M059J (cell line): ENCODE measurements at places on chromosomes 3 and 15. TPM values are rescaled to one million over a fixed set of nuclear protein-coding genes. Genes with fewer than 3 reads are reported as not detected.

The SMC4 gene
- 116 and 164 TPM in 2 replicates for total RNA-seq

The SKOR1 gene
- 0.12 and 0.17 TPM in 2 replicates for total RNA-seq

- no peak for DNase-seq
These were observed 210.1 kb downstream of the TBC1D2B start for GRCh38 chr15:77867266-77868047.

DNA sequence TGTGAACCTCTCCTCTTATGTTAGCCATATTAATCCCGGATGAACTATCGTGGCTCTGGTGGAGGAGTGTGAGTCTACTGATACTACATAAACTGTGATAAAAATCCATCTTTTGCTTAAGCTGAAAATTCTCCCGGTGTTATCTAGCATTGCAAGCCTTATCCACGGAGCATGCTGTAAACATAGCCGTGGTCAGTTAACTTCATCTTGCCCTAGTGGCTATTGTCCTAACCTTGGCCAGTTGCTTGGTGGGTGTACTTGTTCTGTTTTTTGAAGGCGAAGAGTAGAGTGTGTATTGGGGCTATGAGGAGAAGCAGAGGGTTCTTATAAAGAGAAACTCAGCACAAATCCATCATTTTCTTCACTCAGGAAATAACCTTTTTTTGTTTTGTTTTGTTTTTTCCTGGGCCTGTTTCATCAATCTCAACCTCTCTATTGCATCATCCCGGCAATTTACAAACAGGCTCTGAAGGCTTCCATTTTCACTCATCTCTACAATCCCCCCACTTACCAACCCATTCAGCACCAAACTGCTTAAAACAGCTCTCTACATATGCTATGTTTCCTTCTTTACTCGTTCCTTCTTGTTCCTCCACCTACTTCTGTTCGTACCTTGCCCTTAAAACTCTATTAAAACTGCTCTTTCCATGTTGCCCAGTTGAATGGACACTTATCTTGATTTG lies 135.5 kb upstream of the PTX3 start:
- DNase-seq: no peak

DNA sequence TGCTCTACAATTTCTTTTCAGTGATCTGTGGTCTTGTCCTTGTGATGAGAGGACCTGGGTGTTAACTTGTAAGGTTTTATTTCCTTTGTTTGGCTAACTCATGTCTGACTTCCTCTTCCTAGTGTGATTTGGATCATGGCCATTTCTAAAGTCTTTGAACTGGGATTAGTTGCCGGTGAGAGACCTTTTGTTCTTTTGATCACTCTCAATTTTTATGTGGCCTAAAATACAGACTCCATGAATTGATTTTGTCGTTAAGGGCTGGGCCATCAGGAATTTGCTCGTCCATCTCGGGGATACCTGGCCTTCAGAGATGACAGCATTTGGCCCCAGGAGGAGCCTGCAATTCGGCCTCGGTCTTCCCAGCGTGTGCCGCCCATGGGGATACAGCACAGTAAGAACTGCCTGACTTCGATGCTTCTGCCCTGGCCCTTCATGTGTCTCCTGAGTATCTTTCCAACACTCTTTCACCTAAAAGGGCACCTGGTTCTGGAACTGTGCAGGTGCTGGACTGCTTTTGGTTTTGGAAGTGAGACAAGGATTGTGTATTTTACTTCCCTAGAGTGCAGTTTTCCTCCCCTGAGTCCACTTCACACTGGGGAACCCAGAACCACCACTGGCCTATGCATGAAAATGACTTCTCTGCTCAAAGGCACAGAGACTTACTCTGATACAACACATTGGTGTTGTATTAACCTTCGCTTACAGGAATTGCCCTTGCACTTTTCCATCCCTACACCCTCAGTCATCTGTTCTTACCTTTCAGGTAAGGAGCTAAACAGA lies 13.1 kb upstream of the LRRC2 start:
- no peak for DNase-seq

GRCh38 chr15:42194513-42194912 lies 13.6 kb downstream of the VPS39 start:
- peak; percentile 79 for DNase-seq

GRCh38 chr3:171249245-171249644 lies 211.0 kb downstream of the TNIK start:
- no peak for DNase-seq

DNA sequence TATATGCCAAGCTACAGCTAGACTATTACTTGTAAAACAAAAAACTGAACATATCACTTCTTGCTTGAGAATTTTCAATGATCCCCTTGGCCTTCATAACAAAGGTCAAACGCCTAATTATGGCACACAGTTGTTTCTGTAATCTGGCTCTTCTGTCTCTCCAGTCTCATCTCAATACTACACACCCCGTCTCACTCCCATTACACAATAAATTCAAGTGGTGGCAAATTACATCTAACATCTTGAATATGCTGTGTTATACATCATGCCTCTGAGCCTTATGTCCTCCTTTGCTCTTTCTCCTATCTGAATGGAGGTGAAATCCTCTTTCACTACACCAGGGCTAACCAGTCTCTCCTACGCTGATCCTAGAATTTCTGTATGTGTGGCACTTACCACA lies 140.4 kb downstream of the TBL1XR1 start:
- no peak for DNase-seq
